ENCODE measurements at places on chromosomes 3 and 15. TPM values are rescaled to one million over a fixed set of nuclear protein-coding genes. Genes with fewer than 3 reads are reported as not detected.

The MKRN3 gene
- 14.7 TPM for polyA plus RNA-seq

The EPHA3 gene
- polyA plus RNA-seq: 3.9 TPM

The OR5H1 gene
- polyA plus RNA-seq: not detected

The DNAH12 gene
- 0.77 TPM for polyA plus RNA-seq

The BHLHE40 gene
- polyA plus RNA-seq: 1.2 TPM

The SLC38A3 gene
- 4.2 TPM for polyA plus RNA-seq

The C2CD4A gene
- not detected for polyA plus RNA-seq

The IREB2 gene
- 23.3 TPM for polyA plus RNA-seq

The NAA80 gene
- polyA plus RNA-seq: 4.6 TPM

The PCLAF gene
- polyA plus RNA-seq: 2.1 TPM

The FAM98B gene
- polyA plus RNA-seq: 22.8 TPM

The ADAMTS9 gene
- polyA plus RNA-seq: not detected

The RBSN gene
- 8.5 TPM for polyA plus RNA-seq

The PLCL2 gene
- 0.77 TPM for polyA plus RNA-seq

The CTXN2 gene
- polyA plus RNA-seq: 3.8 TPM

The TTLL13 gene
- 0.31 TPM for polyA plus RNA-seq

The SLC2A2 gene
- 0.09 TPM for polyA plus RNA-seq

The MRPS25 gene
- 67.6 TPM for polyA plus RNA-seq

The CORO2B gene
- 184 TPM for polyA plus RNA-seq

The NTRK3 gene
- polyA plus RNA-seq: 20.6 TPM

The CHRNA3 gene
- 3.5 TPM for polyA plus RNA-seq

The SETMAR gene
- 23.4 TPM for polyA plus RNA-seq

The KLHL6 gene
- polyA plus RNA-seq: not detected

The TMC3 gene
- polyA plus RNA-seq: not detected

The POC1A gene
- polyA plus RNA-seq: 0.34 TPM

The GRAMD2A gene
- 0.29 TPM for polyA plus RNA-seq
